Activated CD4-positive, alpha-beta T cell treated with anti-CD3 and anti-CD28 coated beads, Interleukin-2, amount 10 ng/mL, durations not matched to agents 7 days and 5 days (primary cell): ENCODE measurements at places on chromosomes 13 and 19. TPM values are rescaled to one million over a fixed set of nuclear protein-coding genes. Genes with fewer than 3 reads are reported as not detected.
A peak's percentile ranks its signal among the peaks of the same experiment; 100 is the strongest.

DNA sequence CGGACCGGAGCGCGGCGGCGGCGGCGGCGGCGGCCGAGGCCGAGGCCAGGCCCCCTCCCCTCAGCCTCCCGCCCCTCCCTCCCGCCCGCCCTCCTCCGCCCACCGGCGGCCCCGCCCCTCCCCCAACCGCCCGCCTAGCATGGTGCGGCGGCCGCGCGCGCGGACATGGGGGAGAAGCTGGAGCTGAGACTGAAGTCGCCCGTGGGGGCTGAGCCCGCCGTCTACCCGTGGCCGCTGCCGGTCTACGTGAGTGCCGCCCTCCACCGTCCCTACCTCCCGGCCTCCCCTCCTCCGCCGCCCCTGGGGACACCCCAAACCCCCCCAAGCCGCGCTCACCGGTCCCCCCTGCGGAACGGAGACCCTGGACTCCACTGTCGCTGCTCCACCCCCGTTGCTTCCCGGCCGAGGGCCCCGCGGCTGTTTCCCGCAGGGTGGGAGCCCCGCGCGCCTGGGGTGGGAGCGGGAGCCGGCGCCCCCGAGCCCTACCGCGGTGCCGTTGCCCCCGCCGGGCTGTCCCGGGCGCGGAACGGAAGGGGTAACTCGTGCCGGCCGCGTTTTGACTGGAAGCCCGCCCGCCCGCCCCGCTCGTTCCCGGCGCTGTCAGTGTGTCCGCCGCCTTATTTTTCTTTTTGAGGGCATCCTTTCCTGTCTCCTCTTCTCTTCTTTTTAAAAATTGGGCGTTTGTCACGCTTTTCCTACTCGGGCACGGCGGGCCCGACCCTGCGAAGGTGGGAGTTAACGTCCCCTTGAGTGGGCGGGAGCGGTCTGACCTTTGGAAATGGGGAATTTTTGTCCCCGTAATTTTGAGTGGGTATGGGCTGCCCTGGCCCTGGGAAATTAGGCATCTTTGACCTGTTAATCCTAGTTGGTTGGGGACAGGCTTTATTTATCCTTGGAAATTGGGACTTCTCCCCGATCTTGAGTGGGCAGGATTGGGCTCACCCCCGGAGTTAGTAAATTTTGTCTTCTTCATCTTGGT lies 576 bp downstream of the DOT1L start:
- H3K27ac ChIP-seq = peak overlapping the region; percentile 92
- no peak for DNase-seq
- H3K27me3 ChIP-seq = no peaks in the 10 kb centered on the region
- H3K36me3 ChIP-seq = peaks cover 2% of the 10 kb centered on the region
- peak overlapping the region; percentile 89 for H3K4me3 ChIP-seq

GRCh38 chr13:40102854-40103253 lies 447.4 kb downstream of the COG6 start:
- H3K27me3 ChIP-seq = no peaks in the 10 kb centered on the region
- H3K4me3 ChIP-seq = no peak overlapping the region
- peak; percentile 12 for DNase-seq

- no peaks in the 10 kb centered on the region for H3K27me3 ChIP-seq
- H3K27ac ChIP-seq = no peak overlapping the region
- H3K4me1 ChIP-seq = peaks cover 50% of the 10 kb centered on the region
- DNase-seq = no peak
- no peak overlapping the region for H3K4me3 ChIP-seq
- peaks cover 2% of the 10 kb centered on the region for H3K36me3 ChIP-seq
These were observed 24.7 kb downstream of the URI1 start for GRCh38 chr19:29966588-29967249.

DNA sequence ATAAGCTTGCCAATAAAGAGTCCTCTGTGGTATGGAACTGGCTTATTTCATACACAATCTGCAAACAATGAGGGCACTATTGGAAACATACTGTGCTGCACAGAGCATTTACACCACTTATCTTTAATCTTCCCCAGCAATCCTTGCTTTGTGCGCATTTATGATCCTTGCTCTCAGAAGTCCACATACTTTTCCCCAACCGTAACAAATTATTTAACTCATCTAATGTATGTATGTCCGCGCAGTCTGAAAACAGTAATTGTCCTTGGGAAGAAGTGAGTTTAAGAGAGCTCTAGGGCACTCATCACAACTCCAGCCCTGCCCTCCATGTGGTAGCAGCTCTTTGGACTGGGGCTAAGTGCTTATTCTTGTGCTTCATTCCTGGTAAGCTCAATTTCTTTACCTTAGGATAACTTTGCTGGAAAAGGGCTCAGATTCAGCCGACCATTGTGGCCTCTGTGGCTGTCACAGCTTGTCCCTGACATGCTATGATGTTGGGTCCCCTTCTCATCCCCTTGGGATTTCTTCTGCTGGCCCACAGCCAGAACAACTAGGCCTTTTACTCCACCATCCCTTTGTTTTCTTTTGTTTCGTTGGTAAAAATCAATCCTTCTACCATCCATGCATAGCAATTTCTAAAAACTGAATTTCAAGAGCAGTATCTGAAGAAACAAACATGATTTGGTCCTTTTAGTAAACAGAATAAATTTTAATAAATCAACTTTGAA lies 152.7 kb downstream of the TNFRSF19 start:
- no peaks in the 10 kb centered on the region for H3K36me3 ChIP-seq
- no peak overlapping the region for H3K4me3 ChIP-seq
- H3K27me3 ChIP-seq = no peaks in the 10 kb centered on the region
- peaks cover 11% of the 10 kb centered on the region for H3K4me1 ChIP-seq

SLC46A3 gene
- 17.6 TPM for total RNA-seq

- no peaks in the 10 kb centered on the region for H3K36me3 ChIP-seq
- no peak for DNase-seq
These were observed 73.6 kb downstream of the SIPA1L3 start for GRCh38 chr19:37980419-37981170.

ZNF763 gene
- total RNA-seq = 2.1 TPM
